ENCODE measurements at places on chromosomes 6 and 20.

- DNase-seq: no peak
Observed at GRCh38 chr20:10655720-10656669, 17.8 kb downstream of the JAG1 start.

GRCh38 chr6:56510984-56511531 lies 131.6 kb downstream of the DST start:
- no peak for DNase-seq

- no peak for DNase-seq
Observed at GRCh38 chr6:106253172-106253571, 72.4 kb downstream of the ATG5 start.

- no peak for DNase-seq
Observed at GRCh38 chr20:43477193-43477592, 19.5 kb downstream of the SRSF6 start.

DNA sequence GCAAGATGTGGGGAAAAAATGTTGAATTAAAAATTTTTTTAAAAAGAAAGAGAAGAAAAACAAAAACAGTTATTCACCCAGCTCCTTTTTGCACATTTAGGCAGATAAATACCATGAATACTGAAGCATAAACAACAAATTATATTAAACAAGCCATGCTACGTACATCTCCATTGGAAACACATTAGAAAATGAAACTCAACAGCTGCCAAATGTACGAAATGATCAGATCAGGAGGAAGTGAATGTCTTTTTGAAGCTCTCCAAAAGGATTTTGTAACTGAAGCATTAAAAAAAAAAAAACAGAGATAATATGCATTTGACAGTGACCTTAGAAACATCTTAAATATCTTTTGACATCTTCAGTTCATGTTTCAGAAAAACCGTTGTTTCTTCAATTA lies 56.7 kb downstream of the CD83 start:
- no peak for DNase-seq

DNA sequence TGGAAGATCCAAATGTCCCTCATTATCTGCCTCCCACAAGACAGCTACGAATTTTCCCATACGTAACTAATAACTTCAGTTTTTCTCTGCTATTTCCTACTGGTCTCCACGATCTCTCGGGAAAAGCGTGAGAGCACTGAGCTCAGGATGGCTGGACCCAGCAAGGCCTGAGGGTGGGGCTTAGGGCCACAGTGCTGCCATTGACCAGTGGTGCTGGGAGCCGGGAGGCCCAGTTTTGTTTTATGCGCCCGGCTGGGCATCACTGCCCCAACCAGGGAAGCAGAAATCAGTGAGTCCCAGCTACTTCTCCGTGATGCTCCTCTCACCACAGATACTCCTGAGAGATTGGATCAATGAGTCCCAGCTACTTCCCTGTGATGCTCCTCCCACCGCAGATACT lies 238.4 kb downstream of the LY86 start:
- DNase-seq: no peak

GRCh38 chr6:9360881-9361280 lies 925.5 kb upstream of the SLC35B3 start:
- DNase-seq: no peak

DNA sequence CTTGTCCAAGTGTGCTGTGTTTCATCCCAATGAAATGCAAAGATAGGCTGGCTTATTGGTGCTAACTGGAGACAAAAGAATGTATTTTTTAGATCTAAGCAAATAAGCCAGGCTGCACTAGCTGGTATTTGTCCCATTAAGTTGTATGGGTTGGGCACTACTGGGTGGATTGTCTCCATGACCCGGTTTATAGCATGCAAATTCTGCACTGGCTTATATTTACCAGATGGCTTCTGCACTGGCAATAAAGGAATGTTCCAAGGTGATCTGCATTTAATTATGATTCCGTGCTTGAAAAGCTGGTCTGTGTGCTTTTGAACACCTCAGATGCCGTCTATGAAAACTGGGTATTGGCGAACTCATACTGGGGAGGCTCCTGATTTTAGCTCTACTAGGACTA lies 61.4 kb upstream of the MOCS1 start:
- no peak for DNase-seq

DNA sequence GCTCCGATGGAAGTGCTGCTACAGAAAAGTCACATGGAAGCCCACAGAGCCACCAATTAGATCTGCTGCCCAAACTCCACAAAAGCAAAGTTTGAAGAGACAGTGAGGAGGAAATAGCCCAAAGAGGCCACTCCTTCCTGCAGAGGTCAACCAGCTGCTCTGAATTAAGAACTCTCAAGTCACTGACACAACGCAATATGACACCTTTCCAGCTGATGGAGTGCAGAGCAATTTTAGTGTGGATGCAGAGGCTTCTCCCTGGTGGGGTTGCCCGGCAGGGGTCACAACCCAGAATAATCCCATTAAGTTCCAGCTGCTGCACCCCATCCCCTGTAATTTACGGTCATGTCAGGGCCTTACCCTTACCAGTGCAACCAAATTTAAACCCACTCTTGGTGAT lies 361.9 kb upstream of the JARID2 start:
- DNase-seq: no peak

GRCh38 chr6:27837625-27838057 lies 74.6 kb downstream of the OR2B2 start:
- DNase-seq: no peak

DNA sequence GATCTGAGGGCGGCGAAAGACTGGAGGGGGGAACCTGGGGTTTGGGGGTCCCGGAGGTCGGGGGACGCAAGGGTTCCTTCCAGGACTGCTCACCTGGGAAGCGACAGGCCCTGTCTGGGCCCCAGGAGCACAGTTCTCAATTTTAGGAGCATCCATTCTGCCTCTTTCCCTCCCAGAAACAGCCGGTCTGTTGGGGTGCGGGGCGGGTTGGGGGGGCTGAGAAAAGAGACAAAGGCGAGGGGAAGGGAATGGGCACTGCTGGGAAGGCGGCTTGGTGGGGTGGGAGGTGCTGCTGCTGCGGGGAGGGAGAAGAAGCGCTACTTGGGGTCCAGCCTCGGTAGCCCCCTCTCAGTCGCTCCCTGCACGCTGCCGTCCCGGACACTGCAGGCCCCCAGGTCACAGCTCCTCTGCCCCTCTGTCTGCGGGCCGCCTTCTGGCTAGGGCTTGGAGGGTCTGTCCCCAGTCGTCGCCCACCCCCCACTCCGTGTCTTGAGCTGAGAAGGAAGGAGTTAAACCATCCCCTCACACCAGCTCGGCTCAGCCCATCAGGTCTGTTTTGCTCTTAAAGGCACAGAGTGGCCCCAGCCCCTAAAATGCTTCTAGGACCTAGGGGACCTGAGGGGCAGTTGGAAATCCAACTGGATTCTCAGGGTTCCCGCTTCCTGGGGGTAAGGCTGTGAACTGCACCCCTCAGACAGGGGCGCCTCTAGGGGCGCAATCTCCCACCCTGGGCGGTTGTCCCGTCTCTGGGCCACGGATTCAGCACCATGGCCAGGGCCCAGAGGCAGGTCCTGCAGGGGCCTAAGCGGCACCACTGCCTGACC lies 690 bp downstream of the GDAP1L1 start:
- DNase-seq: no peak

GRCh38 chr20:57842720-57843119 lies 132.9 kb upstream of the PMEPA1 start:
- DNase-seq: no peak

- no peak for DNase-seq
Observed at GRCh38 chr6:16386057-16386456, 147.7 kb downstream of the GMPR start.

DNA sequence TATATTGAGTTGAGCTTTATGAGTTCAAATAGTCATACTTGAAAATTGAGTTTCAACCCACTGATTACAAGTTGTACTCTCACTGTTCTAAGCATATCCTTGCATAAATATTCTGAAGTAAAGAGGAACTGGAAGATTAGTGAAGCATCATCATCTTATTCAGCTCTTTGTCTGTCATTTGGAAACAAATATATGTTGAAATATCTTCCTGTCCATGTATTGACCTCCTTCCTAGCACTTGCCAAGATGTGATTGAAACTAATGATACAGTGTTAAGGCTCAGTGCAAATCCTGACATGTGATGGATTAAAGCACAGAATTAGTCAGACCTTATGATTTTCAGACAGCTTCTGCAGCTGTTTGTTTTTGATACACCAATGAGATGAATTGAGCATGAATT lies 434.3 kb downstream of the TBC1D32 start:
- no peak for DNase-seq

- no peak for DNase-seq
Observed at GRCh38 chr20:32976746-32977145, 27.5 kb downstream of the SUN5 start.

GRCh38 chr6:119865466-119866350 lies 516.1 kb upstream of the MAN1A1 start:
- no peak for DNase-seq

DNA sequence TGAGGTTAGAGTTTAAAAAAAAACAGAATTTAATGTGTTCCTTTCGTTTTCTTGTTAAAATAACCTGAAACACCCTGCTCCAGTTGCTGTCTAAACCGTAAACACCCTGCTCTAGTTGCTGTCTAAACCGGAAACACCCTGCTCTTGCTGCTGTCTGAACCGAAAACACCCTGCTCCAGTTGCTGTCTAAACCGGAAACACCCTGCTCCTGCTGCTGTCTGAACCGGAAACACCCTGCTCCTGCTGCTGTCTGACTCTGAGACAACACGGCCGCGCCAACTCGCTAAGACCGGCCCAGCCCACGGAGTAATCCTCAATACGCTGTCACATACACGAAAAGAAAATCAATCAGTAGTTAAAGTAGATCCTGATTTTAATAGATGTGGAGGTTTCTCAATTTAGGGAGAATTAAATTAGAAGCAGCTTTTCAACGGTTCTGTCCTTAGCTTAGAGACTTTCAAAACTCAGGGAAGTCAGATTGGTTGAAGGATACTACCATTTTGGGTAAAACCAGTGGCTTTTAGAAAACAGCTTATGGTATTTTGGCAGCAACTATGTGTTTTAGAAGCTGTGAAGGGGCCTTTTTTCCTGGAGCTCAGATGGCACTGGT lies 98.3 kb downstream of the RAMACL start:
- no peak for DNase-seq

DNA sequence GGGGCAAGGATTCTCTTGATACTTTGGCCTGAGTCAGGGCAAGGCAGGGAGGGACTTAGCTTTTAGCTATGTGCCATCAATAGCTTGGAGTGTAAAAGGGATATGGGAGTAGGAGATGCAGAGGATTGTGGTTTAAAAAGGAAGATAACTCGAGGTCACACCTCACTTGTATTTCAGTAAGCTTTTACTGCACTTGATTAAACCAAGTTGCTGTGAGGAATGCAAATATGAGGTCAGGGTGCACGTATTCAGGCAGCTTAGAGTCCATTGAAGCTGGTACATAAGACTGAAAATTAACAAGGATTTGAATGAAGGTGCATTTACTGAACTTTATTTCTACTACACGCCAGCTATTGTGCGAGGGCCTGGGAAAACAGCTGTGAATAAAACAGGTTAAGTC lies 32.1 kb downstream of the DSTN start:
- DNase-seq: no peak

DNA sequence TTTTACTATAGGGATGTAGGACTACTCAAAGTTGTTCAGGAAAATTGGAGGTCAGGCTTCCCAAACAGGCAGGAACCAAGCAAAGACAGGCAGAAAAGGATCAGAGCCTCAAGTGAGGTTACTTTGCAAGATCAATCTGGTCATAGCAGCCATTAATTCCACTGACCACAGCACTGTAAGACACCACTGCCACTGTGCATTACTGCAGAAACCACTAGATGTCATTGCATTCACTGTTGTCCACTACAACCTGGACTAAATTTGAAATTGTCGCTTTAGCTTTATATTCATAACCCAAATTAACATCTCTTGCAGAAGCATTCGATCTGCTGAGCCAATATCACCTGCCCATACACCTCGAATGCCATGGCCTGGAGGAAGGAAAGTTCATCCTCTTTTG lies 126.9 kb upstream of the UFL1 start:
- no peak for DNase-seq

- no peak for DNase-seq
Observed at GRCh38 chr6:19682859-19683258, 154.3 kb upstream of the ID4 start.

DNA sequence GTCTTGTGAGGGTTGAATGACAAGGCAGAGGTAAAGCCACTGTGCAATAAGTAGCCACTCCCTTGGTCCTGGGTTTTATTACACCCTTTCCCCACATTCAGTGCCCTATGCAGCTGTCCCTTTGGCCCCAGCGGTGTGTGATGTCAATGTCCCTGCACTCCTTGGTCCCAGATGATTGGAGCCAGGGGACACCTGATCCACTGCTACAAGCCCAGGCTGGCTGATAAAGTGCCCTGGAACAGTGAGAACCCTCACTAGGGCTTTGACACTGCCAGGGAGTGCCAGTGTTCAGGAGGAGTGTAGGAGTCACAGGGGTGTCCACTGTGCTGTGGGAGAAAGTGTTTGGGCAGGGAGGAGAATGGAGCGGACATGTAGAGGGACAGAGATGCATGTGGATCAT lies 30.4 kb downstream of the GABRR1 start:
- DNase-seq: no peak

DNA sequence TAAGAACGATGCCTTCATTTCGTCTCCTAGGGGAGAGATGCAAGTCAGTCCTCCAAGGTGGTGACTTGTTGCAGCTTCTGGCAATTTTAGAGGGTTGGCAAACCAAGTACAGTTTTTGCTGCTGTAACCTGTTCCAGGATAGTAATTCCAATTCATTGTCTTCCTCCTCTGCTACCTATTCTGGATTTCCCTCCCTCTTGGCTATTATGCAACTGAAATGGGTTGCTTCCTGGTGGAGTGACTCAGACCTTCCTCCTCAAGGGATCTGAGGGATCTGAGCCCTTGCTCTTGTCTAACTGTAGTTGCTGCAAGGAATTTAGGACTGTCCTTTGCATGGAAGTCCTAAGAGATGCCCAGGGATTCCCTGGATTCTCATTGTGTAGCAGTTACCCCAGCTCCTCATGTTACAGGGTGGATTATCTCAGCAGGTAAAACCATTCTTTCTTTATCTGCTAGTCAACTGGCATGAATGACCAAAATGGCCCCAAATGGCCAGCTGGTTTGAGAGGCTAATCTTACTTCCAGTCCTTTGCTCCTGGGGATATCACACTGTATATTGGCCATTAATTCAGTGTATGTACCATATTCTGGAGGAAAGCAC lies 17.6 kb upstream of the ELMO2 start:
- no peak for DNase-seq

DNA sequence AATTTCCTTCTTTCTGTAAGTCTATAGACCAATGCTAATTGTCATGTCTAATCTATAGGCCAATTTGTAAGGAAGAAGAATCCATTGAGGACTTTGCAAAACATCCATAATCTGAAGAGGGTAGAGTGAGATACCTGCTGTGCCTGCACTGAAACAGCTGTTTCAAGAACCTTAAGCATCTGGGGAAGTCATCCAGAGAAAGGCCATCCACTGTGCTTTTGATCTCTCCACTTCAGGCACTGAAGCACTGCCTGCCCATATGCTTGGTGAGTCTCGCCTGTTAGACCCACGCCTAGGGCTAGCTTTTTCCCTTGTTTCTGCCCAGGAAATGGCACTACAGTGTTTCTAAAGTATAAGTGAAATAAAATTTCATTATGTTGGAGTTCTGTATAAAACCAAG lies 921.8 kb upstream of the EPHA7 start:
- no peak for DNase-seq

DNA sequence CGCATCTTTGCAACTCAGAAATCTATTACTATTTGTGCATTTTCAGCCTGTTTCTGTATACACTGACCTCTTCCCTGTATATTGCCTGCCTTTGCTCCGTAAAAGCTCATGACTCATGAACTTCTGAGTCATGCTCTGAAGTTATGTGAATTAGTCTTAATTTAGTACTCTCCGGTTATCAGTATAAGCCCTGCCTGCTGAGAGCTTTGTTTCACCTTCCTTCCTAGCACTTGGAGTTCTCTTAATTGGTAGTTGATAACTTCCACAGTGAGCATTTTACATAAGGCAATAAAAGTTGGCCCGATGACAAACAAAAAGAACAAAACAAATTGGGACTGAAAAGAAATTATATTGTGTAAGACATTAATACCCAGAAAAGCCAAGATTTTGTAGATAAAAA lies 231.4 kb downstream of the GJA1 start:
- DNase-seq: no peak
